ENCODE measurements at places on chromosomes 7 and 10.

DNA sequence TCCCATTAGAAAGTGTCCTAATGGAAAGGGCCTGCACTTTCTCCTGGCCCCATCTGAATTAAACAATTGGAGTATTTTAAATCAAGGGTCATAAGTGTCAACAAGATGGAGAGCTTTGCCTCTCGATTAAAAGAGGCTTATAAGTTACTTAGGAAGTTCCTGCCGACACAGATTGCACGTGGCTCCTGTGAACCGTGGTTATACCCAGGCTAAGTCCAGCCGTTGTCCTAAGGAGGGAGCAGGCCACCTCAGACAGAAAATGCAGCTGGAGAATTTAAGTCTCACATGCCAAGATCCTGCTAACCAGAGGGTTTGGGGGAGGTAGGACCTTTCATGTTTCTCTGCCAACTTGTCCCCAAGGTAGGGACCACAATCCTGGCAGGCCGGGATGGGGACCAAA is 626.5 kb upstream of the GALNT17 start:
- DNase-seq, result no peak

DNA sequence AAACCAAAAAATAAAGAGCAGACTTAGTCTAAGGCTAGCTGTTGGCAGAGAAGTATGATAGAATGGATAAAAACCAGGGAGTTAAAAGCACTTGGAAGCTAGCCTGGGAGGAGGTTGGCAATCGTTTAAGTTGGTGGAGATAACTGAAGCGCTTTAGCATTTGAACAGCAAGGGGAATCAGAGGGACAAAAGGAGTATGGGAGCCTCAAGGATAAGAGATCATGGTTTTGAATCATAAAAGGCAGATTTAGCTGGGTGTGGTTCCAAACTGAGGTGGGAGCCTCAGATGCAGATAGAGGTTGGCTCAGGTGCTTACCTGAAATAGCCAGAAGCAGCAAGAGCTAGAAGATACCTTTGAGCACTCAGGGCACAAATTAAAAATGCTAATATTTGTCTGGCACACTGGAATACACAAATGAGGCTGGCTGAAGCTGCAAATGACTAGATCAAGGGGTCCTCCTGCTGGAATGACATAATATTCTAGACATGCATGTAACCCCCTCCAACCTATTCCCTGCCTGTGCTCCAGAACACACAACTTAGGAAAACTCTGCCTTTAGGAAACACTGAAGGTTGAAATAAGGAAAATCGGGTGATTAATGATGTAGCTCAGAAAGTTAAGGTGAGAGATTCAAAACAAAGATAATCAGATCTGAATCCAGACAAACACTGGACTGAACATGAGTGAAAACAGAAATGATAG is 372.3 kb upstream of the LRRN3 start:
- no peak for DNase-seq

- DNase-seq, result no peak
Observed at GRCh38 chr10:100749059-100749308, 3.6 kb downstream of the PAX2 start.

DNA sequence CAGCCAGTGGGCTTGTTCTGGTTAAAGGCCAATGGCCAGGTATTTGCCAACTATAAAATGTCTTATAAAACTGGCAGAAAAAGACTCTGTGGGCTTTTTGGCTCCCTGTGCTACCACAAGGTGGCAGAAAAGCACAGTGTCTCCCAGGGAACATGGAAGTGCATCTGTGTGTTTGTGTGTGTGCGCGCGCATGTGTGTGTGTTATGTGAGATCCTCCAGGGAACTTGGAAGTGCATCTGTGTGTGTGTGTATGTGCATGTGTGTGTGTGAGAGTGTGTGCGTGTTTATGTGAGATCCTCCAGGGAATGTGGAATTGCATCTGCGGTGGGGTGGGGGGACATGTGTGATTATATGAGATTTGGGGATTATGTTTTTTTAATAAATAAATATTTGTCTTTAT is 30.2 kb upstream of the ABI1 start:
- no peak for DNase-seq

DNA sequence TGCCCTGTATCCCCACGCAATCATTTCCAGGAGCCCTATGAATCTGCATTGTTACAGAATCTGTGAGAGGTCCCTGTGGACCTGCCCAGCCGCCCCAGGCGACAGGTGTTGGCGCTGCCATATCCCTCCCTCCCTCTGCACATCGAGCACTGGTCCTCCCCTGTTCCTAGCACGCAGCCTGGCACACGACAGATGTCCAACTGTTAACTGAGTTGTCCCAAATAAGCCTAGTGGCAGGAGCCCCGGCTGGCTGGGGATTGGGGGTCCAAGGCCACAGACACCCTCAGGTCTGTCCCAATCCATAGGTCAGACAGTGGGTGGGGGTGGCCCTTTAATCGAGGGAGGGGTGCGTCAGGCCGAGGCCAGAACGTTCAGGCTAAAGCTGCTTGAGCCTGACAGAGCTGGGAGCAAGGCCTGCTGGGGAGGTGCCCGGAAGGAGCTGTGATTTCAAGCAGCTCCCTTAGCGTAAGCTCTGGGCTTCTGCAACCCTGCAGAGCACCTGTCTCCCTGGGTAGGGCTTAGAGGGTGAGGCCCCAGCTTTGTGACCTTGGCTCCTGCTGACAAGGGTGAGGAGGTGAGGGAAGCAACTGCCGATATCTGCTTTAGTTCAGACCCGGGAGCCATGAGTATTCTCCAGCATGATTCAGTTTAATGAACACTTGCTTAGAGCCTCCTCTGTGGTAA is 40.1 kb downstream of the ADRA2A start:
- DNase-seq, result no peak

DNA sequence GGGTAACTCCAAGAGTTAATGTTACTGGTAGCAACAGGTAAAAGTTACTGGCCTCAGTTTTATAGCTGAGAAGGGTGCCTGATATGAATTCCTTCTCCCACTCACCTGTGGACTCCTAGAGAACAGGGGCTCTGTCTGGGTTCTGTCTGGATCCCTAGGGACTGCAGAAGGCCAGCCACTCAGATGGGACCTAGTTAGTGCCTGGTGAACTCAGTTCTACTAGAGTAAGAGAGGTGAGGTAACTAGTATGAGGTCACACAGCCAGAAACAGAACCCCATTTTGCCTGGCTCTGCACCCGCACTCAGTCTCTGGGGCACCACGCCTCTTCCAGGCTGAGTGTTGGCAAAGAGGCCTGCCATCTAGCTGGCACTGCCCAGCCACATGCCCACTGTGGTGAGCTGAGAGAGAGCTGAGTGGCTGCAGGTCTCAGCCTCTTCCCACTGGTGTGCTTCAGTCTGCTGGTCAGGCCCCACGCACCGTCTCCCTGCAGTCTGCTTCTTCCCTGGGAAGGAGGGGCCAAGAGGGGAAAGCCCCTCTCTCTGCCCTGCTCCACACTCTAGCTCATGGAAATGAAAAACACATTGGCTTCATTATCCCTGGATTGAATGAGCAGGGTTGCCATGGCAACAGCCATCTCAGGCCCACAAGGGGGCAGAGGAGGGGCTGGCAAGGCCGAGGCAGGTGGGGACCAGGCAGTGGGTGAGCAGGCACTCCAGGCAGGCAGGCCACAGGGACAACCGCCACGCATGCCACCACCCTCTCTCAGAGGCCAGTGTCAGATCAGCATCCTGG is 110.6 kb downstream of the ZMIZ1 start:
- no peak for DNase-seq

DNA sequence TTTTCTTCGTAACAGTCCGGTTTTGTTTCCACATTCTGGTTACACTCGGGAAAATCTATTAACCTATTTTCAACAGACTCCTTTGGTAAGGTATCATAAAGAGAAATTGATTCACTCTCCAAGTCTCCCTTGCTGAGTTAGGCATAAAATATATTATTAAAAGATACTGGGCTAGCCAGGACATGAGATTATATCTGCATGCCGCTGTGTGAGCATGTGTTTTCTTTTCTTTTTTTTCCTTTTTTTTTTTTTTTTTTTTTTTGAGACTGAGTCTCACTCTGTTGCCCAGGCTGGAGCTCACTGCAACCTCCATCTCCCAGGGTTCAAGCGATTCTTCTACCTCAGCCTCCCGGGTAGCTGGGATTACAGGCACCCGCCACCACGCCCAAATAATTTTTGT is 23.0 kb upstream of the SFMBT2 start:
- no peak for DNase-seq

DNA sequence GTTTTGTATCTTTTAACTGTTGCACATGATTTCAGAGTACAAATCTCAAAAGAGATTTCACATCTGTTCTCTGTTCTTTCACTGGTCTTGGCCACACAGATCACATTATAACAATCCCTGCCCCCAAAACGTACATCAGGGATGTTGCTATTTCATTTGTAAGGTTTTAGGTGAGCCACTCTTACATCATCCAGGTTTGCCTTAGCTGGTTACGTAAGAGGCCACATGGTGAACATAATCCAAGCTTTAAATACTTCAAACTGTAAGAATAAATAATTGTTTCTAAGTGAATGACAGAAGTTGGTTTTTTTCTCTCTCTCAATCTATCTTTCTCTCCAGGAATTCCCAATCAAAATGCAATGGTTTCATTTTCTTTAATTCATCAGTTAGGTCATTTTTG is 245.9 kb upstream of the HGF start:
- DNase-seq, result no peak

GRCh38 chr7:70092314-70093204 is 494.3 kb downstream of the AUTS2 start:
- no peak for DNase-seq

GRCh38 chr10:17751781-17752445 is at the start of gene TMEM236:
Gene TMEM236, plus strand, starts transcription at chr10:17752201. Its CDS starts 95 bp downstream, at chr10:17752296.
- DNase-seq, result no peak

DNA sequence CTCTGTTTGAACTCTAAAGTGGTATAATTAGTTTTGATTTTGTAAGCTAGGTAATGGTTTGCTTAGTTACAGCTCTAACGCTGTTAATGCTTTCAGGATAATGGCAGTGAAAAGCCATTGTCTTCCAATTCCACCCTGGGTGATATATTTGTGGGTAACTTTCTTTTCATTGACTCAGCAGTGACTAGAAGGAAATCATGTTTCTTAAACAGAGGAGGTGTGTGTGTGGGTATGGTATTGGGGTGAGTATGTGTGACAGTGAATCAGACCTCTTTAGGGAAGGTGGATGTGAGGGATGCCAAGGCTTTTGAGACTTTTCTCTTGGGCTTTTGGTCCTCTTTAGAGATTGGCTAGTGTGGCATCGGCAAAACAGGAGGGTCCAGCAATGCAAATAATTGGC is 13.6 kb downstream of the ENTPD7 start:
- no peak for DNase-seq

DNA sequence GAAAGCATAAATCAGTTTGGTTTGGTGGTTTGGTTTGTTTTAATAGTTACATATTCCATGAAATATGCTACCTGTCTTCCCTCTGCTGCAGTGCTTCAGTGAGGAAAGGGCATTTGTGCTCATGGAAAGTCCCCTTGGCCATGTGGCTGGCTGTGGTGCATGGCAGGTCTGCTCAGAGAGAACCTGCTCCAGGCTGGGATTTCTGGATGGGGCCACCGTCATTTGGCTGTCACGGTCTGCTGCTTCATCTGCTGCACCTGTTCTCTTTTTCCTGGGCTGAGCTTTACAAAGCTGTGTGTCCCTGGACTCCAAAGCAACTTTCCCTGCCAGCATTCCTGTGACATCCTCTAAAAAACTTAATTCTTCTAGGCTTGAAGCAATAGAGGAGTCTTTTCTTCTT is 8.9 kb downstream of the CDK14 start:
- DNase-seq, result no peak

DNA sequence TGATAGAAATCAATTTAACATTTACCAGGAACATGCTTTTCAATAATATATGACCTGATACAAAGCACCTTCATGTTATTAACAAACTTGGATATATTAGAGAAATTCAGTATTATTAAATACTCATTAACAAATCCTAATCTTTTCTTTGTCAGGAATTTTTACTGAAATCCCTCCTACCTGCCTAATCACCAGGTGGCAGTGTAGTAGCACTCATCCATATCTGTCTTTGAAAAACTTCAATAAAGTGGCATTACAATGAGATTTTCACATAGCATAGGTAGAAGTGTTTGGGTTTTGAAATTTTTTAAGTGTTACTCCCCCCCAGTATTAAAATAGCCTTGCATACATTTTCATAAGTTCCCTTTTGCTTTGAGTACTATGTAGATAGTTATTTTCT is 1246.6 kb upstream of the LRRN3 start:
- DNase-seq, result no peak

DNA sequence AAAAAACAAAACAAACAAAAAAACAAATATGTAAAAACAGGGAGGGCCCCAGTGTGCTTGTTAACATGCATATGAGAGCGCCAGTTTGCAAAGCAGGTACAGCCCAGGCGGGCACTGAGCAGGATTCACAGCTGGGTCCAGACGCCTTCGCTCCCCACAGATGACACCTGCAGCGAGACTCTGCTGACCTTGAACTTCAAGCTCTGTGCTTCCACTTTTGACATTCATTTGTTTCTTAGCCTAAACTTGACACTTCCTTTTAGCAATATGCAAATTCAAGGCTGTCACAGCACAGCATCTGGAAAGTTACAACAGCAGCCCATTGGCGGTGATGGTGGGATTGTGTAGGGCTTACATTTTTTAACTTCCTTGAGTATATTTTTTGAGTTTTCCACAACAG is 88.8 kb upstream of the TNS3 start:
- no peak for DNase-seq

- no peak for DNase-seq
Observed at GRCh38 chr10:125004571-125005311, 62.8 kb downstream of the ZRANB1 start.

- no peak for DNase-seq
Observed at GRCh38 chr7:36021367-36021766, 131.7 kb upstream of the EEPD1 start.

DNA sequence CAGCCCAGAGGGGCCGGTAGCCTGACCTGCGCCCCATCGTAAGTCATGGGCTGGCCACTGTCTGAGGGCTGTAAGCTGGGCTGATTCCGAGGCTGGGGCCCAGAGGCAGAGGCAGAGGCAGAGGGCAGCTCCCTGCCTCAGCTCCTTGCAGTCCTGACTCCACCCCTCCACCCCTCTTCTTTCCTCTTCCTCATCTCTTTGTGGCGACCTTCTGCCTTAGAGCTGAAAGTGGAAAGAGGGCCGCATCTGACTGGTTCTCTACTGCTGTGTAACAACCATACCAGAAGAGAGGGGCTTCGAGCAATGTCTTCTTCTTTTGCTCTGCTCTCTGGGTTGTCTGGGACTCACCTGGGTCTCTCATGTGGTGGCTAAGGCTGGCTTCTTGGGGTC is 179.1 kb downstream of the RPS24 start:
- DNase-seq, result no peak

Measured in stimulated activated naive CD4-positive, alpha-beta T cell treated with Interleukin-2 at 50 U/mL for 16 hours (primary cell).